ENCODE measurements at places on chromosomes 4 and X. TPM values are rescaled to one million over a fixed set of nuclear protein-coding genes. Genes with fewer than 3 reads are reported as not detected.

The OPRPN gene
- total RNA-seq = not detected

The DCLK2 gene
- total RNA-seq = not detected

The KLB gene
- total RNA-seq = 0.08 TPM

The FSTL5 gene
- total RNA-seq = 0.28 TPM

The FOXO4 gene
- 8.1 TPM for total RNA-seq

The SMR3B gene
- total RNA-seq = not detected

The TENM3 gene
- 0.26 TPM for total RNA-seq

The SLC49A3 gene
- total RNA-seq = 0.74 TPM

The KIAA1210 gene
- not detected for total RNA-seq

The MORC4 gene
- 0.21 TPM for total RNA-seq

The XPNPEP2 gene
- total RNA-seq = 0.27 TPM

The TNIP2 gene
- total RNA-seq = 64.8 TPM

The DSPP gene
- total RNA-seq = not detected

The NLRP2B gene
- total RNA-seq = not detected

The BEND2 gene
- not detected for total RNA-seq

The FGFBP2 gene
- total RNA-seq = not detected

The PCDH19 gene
- not detected for total RNA-seq

Data from GM12878 (cell line).